ENCODE measurements at places on chromosomes 5 and 9.

DNA sequence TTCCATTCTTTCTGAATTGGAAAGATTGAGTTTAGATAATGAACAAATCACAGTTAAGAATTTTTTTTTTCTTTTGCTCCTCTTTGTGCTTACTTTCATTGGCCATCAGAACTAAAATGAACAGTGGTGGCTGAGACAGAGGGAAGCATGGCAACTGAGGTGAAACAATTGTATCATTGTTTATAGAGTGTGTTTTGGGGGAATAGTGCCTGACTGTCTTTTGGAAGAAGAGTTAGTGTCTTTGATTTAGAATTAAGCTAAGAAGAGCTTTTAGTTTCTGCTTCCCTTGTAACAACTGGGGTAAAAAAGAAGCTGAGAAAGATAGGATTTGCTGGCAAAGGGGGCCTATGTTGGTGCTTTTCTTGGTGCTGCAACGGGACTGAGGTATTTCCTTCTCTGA is 24.0 kb downstream of the HSD17B4 start:
- no peak for DNase-seq

- no peak for DNase-seq
Observed at GRCh38 chr9:27468000-27468399, 56.1 kb upstream of the IFNK start.

DNA sequence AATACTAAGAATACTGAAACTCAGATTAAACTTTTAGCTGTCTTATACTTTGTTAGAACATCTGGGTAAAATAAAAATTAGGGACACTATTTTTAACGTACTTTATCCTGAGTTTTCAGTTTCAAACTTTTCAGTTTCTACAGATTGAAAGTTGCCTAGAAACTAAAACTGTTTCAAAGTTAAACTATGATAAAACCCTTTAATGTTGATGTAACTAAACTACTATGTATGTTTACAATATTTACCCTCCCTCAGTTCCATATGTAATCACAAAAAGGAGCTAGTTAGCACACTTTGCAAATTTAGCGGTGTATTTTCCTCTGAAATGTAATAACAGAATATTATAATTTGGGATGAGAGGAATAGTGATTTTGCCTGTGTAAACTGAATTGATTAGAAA is 105.9 kb downstream of the MTREX start:
- no peak for DNase-seq

- DNase-seq: no peak
Observed at GRCh38 chr9:76576344-76576743, 117.4 kb downstream of the GCNT1 start.

GRCh38 chr9:113794721-113795120 is 81.4 kb upstream of the ZNF618 start:
- no peak for DNase-seq

- DNase-seq: no peak
Observed at GRCh38 chr5:14512574-14512973, 69.0 kb upstream of the OTULINL start.

DNA sequence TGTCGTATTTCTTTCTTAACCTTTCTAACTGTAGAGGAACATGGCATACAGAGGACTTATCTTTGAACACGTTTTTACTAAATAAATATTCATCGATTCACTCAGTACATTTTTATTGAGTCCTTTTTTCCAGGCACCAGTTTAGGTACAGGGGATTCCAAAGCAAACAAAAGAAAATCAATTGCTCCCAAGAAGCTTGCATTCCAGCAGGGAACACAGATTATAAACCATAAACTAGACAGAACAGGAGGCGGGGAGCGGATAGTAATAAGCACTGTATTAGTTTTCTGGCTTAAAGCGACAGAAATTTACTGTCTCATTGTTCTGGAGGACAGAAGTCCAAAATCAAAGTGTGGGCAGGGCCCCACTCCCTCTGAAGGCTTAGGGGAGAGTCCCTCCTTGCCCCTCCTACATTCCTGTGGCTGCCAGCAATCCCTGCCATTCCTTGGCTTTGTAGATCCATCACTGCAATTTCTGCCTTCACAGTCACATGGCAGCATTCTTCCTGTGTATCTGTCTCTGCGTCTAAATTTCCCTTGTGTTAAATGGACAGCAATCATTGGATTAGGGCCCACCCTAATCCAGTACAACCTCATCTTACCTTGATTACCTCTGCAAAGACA is 115.5 kb downstream of the COL23A1 start:
- no peak for DNase-seq

DNA sequence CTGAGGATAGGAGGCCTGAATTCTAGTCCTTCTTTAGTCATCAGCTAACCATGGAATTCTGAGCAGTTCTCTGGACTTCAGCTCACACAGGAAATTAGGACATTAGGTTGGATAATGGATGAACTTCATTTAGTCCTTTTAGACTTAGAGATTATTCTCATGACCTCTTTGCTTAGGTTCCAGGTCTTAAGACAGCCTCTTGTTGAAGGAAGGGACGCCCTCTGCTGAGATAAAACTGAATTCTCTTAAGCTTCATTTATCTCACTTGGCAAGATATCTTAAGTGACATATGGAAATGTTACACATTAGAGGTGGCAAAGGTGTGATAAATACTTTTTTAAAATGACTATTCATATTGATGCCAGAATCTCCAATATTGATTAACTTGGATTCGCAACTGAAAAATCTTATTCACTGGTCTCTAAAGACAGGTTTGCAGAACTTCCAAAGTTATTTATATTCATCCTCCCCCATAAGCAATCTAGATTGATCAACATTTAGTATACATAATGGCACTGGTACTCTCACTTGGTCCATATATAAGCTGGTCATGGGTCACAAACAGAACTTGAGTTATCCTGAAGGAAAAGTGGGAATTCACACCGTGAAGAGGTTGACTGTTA is 16.9 kb upstream of the ZNF366 start:
- DNase-seq: no peak

DNA sequence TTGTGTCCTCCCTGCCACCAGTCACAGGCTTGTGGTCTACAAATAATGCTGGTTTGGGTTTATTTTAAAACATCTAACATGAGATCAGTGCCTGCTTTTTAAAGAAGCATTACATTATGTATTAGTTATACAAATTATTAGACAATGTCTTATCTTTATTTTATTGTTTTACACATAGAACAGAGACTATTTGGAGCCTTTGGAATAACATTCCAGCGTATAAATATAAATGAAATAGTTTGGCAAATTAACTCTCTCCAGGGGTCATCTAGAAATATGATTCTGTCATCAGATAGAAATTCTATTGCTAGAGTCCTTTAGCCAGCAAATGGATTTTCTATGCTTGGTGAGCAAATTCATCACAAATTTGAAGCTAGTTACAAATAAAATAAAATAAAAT is 22.4 kb downstream of the MAP1B start:
- no peak for DNase-seq

DNA sequence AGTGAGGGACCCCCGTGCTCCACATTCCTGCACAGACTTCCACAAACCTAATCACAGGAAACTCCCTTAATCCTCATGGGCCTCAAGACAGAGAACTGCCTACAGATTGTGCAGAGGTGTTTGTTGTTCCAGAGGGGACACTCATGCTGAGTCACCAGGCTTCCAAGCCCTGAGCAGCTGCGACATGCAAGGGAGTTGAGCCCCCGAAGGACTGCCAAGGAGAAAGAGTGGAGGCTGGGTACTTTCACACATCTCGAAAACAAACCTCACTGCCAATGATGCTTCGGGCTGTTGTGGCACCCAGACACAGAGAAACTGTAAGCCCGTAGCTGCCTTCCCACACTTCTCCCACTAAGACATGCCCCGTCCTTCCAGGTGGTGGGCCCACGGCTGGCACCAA is 480.8 kb downstream of the CDH12 start:
- no peak for DNase-seq

DNA sequence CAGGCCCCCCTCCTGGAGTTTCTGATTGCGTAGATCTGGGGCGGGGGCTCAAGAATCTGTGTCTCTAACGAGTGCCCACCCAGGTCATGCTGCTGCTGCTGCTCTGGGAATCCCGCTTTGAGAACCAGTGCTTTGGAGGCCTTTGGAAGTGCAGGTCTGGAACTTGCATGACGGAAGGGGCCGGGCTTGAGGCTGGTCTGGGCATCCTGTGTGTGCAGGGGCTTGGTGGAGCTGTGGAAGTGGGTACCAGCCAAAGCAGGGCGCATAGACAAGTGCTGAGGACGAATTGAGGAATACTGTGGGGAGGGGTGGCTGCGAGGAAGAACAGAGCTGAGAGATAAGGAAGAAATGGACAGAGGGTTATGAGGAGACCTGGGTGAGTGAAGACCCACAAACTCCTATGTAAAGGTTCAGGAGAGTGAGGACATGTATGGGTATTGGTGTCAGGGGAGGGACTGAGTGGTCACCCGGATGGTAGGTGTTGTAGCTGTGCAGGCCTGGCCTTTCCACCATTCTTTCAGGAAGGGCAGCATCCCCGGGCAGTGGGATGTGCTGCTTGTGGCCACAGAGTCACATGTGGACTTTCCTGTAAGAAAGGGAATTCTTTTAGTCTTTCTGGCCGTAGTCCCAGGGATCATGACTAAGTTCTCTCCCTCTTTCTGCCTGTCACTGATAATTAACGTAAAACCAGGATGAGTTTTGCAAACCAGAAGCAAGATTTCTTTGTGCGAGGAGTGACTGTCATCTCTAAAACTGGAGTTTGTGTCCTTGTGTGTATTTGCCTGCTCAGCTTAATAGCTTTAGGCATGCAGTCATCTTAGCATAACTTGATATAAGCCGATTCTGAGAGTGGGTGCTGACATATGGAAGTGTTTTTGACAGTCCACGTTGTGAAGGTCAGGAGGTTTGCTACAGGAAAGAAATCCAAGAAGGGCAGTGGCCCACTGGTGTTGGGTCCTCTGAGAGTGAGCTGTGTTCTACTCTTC is 43.3 kb upstream of the TJP2 start:
- DNase-seq: no peak

DNA sequence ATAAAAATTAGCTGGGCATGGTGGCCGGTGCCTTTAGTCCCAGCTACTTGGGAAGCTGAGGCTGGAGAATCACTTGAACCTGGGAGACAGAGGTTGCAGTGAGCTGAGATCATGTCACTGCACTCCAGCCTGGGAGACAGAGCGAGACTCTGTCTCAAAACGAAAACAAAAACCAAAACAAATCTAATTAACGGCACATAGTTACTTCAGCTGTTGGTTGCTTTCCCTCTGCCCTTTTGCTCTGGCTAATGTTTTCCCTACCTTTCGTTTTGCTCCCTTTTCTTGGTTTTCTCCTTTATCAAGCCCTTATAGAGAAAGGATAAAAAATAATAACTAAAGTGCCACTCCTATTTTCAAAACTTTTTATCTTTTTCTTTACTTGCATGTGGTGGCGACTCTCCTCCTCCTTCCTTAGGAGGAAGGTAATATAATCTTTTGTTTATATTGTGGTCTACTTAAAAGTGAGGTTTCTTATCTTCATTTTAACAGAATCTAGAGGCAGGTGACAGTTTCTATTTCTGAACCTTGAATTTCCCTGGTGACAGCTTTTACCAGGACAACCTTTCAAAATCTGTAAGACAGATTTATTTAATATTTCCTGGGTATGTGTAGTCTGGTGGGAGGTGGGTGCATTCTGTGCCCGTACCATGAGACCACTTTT is 125.4 kb downstream of the ARHGEF28 start:
- DNase-seq: no peak

GRCh38 chr5:140042643-140043507 is at the start of gene NRG2:
Gene NRG2 (minus strand): TSS chr5:140043299.
- peak; percentile 51 for DNase-seq

DNA sequence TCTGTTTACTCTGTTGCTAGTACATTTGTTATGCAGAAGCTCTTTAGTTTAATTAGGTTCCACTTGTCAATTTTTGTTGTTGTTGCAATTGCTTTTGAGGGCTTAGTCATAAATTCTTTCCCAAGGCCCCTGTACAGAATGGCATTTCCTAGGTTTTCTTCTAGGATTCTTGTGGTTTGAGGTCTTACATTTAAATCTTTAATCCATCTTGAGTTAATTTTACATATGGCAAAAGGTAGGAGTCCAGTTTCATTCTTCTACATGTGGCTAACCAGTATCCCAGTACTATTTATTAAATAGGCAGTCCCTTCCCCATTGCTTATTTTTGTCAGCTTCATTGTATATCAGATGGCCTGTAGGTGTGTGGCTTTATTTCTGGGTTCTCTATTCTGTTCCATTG is 792.4 kb downstream of the PTPRD start:
- DNase-seq: no peak

DNA sequence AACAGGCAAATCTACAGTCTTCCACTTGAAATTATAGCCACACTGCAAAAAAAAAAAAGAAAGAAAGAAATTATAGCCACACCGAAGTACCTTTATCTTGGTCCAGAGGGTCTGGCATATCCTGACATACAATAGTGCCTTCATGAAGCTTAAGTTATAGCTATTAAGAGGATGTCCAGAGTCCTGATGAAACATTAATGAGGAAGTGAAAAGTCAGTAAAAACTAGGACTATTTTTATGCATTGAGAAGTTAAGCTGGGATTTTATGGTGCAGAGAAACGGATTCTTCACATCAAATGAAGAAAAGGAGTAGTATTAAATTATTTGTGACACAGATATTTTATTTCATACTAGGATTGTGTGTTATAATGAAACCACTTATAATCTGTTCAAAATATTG is 123.9 kb downstream of the SV2C start:
- no peak for DNase-seq

DNA sequence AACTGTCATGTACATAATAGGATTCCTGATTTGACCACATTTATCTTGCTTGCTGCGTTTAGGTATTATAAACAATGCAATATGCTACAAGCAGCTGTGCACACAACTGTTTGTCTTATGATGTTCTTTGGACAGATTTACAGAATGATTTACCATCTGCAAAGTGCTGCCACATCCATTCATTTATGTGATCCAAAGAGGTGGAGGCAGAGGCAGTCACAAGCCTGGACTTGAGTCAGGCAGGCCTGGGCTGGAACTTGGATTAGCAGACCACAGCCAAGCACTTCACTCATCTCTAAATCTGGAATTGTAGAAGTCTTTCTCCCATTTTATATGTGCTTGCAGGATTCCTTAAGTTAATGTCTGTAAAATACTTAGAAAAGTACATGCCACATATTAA is 149.0 kb downstream of the INSYN2B start:
- no peak for DNase-seq

- DNase-seq: no peak
Observed at GRCh38 chr5:72486371-72486770, 20.8 kb downstream of the ZNF366 start.

DNA sequence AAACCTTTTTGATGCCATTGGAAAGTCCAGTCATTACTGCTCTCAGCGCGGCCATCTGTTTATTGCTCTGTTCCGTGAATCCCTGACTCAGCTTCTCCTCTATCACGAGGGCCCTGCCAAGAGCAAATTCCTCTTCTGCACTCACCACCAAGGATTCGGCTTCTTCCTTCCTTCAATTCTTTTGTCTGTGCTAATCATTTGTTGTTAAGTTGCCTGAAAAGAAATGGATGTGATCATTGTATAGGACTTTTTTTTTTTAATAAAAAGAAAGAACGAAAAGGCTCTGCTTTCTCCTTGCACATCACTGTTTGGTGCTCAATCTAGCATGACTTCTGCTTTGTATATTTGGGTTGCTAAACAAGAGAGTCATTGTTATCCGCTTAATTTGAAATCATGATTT is 128.7 kb upstream of the PIK3R1 start:
- DNase-seq: peak; percentile 28

Data from colonic mucosa (tissue), 4 donors.